ENCODE measurements at places on chromosomes 3 and 15.

- no peak for DNase-seq
These were observed 38.2 kb downstream of the ATP2B2 start for GRCh38 chr3:10467204-10467603.

- DNase-seq, result no peak
These were observed 16.6 kb downstream of the MASP1 start for GRCh38 chr3:187274977-187275338.

DNA sequence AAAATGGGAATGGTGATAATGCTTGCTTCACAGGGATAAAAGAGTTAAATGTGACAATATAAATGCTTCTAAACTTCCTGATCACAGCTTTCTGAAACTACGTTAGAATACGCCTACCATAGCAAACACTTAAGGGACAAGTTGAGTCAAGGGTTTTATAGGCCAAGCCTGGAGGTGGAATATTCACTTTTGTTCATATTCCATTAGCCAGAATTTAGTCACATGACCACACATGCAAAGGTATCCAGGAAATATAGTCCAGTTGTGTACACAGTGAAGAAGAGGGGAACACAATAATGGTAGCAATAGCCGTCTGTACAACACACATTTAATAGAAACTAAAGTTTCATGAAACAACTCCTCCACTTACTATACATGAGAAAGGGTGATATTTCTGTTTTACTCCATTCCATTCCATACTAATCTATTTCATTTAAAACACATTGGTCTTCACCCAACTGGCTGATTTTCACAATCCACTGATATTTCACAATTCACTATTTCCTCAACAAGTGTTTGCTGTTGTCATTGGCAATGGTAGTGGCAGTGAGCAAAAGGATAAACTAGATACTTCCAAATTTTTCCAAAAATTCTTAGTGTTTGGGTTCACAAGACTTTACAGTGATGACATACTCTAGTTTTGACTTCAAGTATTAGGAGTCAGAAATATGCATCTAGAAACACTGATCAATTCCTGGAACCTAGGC is 270.9 kb downstream of the ERC2 start:
- DNase-seq, result peak; percentile 74

DNA sequence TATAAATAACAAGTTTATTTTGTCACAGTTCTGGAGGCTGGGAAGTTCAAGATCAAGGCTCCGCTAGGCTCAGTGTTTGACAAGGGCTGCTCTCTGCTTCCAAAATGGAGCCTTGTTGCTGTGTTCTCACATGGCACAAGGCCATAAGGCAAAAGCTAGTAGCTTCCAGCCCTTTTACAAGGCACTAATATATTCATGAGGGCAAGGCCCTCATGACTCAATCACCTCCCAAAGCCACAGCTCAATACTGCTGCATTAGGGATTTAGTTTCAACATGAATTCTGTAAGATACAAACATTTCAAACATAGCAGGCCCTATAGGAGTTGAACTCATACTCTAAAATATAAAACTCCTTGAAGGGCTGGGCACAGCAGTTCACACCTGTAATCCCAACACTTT is 30.2 kb downstream of the ZBTB11 start:
- no peak for DNase-seq

DNA sequence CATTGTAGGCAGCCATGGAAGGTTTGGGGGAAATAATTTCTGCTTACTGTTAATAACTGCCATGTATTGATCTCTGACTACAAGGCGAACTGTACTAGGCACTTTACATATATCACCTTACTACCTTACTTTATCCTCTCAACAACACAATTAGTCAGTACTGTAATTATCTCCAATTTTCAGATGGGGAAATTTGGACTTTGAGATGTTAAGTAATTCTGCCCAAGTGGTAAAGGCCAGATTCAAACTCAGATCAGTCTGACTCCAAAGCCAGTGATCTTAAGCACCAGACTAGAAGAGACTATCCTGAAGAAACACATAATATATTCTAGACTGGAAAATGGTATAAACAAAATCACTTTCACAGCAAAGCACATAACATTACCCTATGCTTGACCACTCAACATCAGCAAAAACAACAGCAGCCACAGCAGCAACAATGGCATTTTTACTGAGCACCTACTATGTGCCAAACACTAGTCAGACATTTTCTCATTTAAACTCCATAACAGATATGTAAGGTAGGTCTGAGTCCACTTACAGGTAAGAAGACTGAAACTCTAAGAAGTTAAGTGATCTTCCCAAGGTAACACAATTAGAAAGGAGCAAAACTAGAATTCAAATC is 13.1 kb downstream of the MTHFS start:
- no peak for DNase-seq

DNA sequence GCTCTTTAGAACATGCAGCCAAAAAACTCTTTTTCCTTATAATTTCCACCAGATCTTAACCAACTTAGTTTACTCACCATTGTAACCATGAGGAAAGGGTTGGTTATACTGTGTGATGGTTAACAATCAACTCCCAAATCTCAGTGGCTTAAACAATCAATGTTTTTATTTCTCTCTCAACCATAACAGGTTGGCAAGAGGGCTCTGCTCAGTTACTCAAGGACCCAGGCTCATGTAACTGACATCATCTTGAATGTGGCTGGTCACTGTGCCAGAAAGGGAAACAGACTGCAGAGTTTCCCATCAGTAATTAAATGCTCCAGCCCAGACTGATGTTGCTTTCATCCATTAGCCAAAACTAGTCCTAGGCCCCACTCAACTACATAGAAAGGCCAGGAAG is 69.0 kb downstream of the ANKRD28 start:
- DNase-seq, result no peak

DNA sequence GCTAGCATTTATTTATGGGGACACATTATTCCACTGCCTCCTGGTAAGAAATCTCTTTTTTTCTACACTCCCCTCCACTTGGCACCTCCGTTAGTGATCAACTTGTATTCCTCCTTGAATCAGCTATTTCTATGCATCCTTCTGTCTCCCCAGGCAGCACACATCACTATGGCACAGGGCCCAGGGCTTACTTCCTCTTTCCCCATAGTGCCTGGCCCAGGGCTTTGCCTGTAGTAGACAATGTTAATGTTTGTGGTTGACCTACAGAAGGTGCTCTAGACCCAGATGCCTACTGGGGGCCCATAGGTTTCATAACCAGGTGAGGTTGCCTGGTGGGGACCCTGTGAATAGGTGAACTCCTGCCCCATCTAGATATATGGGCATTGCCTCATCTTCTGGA is 44.9 kb downstream of the EPHB1 start:
- DNase-seq, result peak; percentile 19

DNA sequence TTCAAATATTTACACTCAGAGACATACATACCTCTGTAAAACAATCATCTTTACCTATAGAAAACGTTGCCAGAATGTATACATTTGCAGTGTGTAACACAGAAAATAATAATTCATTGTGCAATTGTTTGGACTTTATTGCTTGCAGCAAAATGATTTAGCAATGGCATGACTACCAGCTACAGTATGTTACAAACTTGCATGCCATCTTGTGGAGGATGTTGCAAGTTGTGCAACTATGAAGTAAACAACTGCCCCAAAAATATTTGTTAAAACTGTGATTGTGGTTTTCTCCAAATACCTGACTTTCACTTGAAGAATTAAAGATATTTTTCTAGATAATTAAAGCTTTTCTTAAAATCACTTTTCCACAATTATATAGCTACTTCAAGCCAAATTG is 27.1 kb upstream of the C3orf49 start:
- peak; percentile 8 for DNase-seq

DNA sequence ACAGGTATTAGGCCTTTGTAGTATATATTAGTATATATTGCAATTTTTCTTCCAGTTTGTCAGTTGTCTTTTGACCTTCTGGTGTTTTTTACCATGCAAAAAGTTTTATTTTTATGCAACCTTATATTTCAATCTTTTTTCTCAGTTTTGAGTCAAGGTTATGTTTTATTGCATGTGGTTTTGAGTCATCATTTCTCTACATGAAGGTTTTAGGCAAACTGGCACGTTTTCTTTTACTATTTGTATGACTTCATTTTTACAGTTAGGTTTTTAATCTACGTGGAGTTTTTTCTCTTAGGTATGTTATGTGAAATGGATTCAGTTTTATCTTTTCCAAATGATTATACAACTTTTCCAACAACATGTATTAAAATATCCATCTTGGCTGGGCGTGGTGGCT is 36.8 kb upstream of the TCAIM start:
- DNase-seq, result no peak

- DNase-seq, result no peak
These were observed 41.8 kb downstream of the ITGB5 start for GRCh38 chr3:124845406-124845805.

DNA sequence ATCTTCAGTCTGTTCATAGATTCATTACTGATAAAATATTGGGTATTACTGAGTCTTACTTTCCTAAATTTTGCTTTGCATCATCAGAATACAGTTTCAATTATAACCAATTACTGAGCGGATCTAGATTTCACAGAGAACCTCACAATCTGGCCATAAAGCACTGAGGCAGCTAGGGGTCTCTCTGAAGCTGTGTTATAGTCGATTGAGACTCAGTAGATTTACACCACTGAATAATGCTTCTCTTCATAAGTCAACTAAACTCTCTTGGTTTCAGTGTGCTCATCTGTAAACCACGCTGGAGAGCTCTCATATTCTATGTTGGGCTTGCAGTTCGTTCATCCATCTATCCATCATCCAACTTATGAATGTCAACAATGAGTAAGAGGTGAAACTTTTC is 180.6 kb downstream of the GREM1 start:
- no peak for DNase-seq

DNA sequence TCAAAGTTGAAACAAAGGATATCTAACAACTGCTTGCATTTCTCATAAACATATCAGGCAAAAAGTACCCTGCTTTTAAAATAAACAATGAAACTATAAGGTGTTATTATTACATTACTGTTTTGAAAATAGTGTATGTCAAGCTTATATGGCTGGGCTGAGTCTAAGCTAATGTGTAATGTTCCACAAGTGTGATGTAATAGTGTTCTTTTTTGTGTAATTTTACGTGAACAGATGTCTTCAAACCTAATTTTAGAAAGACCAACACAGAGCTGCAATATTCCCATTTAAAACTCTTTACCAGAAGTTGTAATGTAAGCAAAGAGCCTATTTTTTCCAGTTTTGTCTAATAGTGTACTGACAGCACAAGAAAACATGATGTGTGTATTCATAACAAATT is 34.0 kb downstream of the MINDY2 start:
- DNase-seq, result no peak

DNA sequence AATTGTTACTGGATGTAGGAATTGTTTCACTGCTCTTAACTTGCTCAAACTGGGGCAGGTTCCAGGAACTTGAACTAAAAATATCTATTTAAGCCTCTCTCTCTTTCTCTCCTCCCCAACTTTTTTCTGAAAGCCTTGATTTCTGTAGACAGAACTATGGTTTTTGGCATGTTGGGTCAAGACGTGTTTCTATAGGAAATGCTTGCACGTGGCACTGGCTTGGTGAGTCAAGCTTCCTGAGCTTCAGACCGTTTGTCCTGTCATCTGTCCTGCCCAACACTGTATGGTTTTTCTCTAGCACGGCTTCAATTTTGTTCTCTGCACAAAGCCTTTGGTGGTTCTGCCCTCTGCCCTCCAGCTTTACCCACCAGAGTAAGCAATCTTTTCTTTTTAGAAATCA is 13.5 kb downstream of the EAF1 start:
- peak; percentile 89 for DNase-seq

DNA sequence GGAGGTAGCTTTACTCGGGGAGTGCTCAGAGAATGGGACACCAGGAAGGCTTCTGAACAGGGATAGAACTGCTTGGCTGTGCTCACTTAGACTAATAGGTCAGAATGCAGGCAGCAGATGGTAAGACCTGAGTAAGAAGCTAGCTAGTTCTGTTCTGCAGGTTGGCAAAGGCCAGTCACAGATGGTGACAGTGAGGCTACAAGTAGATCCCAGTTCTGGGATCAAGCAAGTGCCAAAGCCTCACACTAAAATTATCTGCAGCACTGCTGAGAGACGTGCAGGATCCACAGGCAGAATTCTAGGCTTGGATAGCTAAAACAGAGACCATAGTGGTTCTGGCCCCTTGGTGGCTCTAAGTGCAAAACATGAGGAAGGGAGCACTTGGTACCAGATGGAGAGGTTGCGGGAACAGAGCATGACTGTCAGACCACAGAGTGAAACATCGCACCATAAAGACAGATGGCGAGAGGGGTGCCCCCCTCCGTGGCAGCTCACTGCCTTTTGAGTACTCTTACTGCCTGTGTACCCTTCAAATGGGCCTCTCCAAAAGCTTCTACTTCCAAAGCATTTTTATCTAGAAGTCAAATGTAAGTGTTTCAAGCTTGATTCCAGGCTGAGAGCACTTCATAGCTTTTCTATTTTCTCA is 3.6 kb upstream of the GLCE start:
- no peak for DNase-seq

Data from AML-193 (cell line).